ENCODE measurements at places on chromosomes 2 and 18.

DNA sequence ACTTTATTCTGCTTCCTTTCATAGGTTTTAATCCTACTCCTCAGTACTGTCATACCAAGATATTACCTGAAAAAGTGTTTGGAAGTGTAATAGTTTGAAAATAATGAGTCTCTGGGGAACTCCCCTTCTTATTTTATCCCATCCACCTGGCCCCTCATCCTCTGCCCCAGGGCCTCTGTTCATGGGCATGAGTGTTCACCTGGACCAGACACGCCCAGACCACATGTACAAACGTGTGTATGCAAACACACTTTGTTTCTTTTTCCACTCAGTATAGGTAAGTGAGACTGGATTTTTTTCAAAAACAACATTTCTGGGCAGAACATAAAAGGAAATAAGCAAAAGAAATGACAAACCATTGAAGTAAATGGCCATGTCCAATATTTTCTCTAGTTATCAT, 62.1 kb upstream of the THSD7B start:
- no peak for DNase-seq

DNA sequence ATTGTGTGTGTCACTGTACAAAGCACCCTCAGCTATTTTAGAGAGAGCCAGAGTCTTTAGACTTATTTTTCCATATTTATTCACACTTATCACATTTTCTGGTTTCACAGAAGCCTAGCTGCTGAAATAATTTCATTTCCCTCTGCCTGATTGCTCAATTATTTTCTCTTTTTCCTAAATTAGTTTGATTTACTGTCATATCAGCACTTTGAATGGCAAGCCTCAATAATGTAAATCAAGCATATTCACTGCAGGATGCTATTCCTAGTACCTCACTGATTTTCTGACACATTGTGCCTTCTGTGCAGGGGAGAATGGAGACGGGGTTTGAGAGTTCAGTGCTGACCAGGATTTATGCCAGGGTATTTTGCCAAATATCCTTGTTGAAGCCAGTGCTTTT, 48.3 kb downstream of the CPS1 start:
- no peak for DNase-seq

DNA sequence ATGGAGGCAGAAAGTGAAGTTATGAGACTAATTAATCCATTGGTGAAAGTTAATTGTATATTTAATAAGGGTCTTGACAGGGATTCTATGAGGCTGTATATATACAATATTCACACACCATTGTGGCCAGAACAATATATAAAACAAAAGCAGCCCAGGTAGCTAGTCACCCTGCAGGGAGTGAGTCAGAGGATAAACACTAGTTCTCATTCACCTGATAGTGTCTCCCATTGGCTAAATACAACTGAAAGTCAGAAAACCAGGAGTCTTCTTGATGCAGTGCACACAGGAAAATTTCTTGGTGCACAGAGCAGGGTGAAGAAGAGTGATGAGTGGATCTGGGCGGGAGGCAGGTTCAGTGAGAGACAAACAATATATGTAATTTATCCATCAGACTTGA, 465.2 kb downstream of the ERBB4 start:
- DNase-seq, result no peak

- DNase-seq, result no peak
Observed at GRCh38 chr2:209476367-209477208, 52.7 kb downstream of the MAP2 start.

DNA sequence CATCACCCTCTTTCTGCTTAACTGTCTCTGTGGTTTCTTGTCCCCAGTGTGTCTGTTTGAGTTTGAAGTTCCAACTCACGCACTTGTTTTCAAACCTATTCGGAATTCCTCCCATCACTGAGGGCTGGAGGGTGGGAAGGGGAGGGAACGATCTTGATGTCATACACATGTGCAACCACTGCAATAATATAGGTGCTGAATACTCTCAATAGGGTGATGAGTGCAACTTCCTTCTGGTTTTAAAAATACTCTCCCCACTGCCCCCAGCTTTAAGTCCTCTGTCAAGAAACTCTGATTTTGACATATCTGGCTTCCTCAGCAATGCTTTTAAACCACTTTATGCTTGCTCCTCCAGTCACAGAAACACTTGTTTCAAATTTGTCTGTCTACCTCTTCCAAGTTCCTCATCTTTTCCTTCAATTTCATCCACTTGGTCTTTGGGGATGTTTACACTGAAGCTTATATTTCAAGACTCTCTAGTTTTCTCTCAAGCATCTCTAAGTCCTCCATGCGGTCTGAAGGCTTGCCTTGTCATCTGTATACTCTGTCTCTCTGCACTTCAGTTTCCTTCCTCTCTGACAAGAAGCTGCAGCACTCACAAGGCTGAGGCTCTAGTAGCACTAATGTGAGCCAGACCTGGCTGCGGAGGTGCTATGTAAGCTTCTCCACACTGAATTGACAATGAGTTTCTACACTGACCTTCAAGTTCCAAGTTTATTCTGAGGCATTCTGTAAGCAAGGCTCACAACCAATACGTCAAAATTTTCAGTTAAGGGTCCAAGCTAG, 422.3 kb downstream of the ZEB2 start:
- no peak for DNase-seq

DNA sequence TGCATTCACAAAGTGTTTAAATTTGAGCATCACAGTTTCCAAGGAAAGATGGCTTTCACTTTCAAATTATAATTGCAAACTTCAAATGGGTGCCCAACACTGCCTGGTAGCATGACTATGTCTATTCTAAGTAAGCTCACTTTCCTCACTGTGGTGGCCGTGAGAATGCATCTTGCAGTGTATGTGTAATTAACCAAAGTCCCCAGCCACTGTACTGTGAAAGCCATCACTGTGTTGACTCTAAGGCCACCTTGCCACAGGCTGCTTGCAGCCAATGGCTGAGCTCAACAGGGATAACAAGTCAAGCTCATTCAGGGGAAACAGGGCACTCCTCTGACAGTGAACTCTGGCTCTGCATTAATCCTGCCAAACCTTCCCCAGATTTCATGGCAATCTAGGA, 43.3 kb upstream of the LGALSL start:
- DNase-seq, result no peak

DNA sequence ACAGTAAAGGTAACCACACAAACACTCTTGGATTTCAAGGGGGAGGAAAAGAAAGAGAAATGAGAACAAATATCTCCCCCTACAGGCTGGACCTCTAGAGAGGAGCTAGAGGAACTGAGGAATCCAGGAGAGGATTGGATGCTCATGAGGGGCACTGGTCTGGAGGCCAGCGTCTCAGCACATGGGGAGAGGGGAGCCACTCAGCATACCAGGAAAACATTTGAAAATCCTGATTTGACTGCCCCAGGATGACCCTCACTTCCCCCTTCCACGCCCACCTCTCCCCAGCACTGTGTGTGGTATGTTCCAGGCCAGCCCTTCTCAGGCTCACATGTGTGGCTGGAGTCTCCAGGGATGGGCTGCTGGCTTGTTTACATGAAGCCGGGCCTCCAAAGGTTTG, 396.8 kb upstream of the ID2 start:
- DNase-seq, result no peak

DNA sequence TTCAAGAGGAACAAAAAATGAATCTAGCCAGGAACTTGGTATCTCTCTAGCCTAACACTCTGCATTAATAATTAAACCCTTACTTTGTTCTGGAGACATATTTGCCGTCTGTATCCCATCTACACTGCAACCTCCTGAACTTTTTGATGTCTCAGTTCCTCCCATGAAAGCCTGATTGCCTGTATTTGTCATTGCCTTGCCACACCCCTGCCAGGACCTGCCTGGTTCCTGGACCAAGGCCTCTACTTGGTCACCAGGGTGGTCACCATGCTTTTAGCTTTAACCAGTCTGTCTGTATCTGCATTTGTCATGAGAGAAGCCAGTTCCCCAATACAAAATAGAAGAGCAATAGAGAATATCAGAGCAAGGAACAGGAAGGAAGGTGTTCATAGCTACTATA, 58.8 kb upstream of the NOL4 start:
- no peak for DNase-seq
